Mucosa of descending colon (tissue), 3 donors: ENCODE measurements at places on chromosomes 2 and 18.

GRCh38 chr2:38146275-38146906 is 70.4 kb upstream of the CYP1B1 start:
- DNase-seq = no peak

GRCh38 chr2:157891643-157892041 is 15.5 kb upstream of the ACVR1 start:
- no peak for DNase-seq

DNA sequence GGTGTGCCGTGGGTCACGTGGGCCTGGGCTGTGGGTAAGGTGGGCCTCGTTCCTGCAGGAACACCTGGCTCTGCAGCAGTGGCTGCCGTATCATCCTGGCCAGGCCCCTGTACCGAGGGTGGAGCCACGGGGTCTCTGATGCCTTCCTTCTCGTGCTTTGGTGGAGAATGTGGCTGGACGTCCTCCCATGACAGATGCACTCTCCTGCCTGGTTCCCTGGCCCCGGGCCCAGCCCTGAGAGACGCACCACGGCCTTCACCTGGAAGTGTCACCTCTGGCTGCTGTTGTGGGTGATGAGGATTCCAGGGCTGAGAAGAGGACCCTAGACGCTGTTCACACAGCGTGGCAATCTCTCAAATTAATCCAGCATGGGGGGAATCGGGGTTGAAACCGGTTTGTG is 49.5 kb downstream of the NFATC1 start:
- no peak for DNase-seq

DNA sequence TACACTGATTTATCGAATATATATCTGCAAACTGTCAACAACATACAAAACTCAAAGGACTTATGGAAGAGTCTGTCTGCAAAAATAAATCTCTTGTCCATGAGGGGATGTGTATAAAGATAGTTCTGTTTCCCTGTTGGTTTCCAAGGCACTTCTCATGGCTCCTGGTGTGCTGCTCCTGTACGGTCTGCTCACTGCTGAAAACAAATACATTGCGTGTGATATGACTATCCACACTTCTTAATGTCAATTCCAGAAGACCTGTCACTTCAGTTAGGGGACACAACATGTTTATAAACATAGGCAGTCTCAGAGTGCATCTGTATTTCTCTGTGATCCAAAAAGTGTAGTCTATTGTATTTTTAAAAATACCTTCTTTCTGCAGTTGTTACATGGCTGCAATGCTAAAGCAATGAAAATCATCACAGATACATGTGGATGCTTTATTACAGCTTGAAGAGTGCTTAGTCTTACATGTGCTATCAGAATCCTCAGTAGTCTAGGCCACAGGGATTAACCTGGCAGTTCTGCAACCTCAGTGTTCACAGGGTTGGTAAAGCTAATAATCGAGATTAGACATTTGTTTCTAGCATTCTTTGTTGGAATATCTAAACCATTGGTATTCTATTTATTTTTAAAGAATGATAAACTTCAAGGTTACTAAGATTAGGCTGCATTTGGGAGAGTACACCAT is 7.8 kb downstream of the ALKAL2 start:
- DNase-seq = no peak

- no peak for DNase-seq
Observed at GRCh38 chr2:3260959-3261358, 116.7 kb downstream of the EIPR1 start.

DNA sequence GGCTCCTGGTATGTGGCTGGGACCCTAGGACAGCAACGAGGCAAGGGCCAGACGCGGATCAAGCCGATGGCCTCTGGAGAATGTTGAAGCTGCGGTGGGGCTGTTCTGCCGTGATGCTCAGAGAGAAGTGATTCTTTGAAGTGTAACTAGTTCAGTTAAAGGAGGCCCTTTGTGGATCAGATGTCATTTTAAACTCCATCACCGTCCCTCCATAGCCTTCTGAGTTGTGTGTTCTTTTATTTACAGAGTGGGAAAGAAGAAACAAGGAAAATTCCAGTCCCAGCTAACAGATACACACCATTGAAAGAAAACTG is 403 bp downstream of the PNO1 start:
- no peak for DNase-seq

DNA sequence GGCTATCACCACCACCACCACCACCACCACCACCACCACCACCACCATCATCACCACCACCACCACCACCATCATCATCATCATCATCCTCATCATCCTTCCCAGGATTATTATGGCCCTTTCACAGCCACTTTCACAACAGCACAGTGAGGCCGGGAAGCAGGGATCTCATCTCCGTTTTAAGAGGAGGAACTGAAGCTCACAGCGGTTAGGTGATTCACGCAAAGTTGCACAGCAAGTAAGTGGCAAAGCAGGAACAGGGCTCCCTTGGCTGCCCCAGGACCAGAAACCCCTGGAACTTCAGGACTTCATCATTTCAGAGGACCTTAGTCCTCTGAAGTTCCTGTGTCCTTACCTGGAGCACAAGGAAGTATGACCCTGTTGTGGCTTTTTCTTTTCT is 26.8 kb downstream of the MRPL35 start:
- no peak for DNase-seq

GRCh38 chr2:105431367-105432043 is 32.7 kb upstream of the FHL2 start:
- no peak for DNase-seq

GRCh38 chr18:76475450-76476194 is 19.4 kb downstream of the ZNF516 start:
- DNase-seq = no peak

- DNase-seq = no peak
Observed at GRCh38 chr18:50518787-50519546, 40.9 kb upstream of the MAPK4 start.

DNA sequence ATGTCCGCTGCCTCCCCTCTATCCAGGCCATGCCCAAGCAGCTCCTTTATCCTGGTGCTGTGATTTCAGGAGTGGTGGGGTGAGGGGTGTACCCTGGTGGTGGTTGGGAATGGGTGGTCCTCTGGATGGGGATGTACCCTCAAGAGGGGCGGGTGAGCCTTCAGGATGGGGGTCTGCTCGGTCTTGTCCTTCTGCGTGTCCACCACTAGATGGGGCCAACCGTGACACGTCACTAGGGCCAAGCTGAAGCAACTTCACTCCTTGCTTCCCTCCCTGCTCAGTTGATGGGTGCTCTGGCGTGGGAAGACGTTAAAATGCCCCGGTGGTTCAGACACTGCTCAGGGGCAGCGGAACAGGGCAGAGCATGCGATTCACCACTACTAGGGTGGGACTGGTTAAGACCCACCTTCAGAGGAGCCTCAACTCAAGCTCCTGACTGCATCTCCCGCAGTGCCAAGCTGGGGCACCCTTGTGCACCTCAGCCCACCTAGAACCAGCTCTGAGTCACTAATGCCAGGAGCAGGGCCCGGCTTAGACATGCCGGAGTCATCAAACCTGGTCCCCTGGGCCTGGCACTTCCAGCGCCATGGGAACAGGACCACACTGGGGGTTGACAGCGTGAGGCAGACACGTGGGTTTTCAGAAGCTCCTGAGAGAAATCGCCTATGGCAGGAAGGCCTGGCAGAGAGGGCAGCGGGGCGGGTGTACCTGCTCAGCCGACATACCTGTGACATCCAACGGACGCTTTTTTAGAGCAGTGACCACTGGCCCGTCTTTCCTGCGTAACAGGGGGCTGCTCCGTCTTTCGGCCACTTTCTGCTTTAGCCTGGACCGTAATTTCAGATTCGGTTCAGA is 256.7 kb downstream of the HDAC4 start:
- DNase-seq = no peak

DNA sequence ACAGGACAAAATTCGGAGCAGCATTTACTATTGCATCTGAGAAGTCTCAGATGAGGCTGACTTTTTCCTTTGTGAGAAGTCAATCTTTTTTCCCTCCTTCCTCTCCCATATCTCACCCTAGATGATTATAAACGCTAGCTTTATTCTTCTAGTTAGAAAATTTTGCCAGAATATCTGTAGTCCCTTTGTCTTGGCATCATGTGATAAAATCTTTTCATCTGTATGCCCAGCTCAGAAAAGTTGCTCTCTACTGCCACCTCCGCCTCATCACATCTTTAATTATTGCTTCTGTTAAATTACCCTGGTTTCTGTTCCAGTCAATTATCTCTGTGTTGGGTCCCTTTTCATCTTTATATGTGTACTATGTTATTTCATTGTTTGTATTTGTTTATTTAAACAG is 210.8 kb upstream of the SLC35G4 start:
- DNase-seq = no peak

DNA sequence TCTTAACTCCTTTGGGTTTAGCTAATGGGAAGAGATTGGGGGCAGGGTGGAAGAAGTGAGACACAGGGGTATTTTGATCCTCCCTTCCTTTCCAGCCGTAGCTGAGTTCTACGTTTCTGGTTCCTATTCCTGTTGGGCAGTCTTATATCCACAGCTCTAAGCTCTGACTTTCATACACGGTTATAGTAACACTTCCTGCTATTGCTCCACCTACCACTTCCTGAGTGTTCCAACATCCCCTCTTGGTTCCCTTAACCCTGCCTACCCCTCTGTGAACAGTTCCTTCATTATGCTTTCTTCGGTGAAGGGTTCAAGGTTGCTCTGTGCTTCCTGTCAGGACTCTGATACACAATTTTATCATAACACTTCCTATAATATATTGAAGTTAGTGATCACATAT is 205.1 kb downstream of the DNAH7 start:
- no peak for DNase-seq

DNA sequence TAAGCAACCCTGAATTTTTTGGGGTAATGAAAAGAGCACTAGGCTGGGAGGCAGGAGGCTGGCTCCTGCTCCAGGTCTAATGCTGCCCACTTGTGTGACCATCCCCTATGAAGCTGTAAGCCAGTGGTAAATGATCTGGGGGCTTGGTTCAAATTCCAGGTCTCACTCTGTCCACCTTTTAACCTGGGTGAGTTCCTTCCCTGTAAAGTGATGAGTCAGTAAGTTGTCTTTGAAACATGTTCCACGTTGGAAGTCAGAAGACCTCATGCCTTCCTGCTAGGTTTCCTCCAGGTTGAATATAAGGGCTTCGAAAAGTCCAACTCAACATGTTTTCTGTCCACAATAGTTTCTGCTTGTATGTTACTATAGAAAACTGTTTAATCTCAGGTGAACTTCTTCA is 160.9 kb upstream of the MYT1L start:
- DNase-seq = no peak

DNA sequence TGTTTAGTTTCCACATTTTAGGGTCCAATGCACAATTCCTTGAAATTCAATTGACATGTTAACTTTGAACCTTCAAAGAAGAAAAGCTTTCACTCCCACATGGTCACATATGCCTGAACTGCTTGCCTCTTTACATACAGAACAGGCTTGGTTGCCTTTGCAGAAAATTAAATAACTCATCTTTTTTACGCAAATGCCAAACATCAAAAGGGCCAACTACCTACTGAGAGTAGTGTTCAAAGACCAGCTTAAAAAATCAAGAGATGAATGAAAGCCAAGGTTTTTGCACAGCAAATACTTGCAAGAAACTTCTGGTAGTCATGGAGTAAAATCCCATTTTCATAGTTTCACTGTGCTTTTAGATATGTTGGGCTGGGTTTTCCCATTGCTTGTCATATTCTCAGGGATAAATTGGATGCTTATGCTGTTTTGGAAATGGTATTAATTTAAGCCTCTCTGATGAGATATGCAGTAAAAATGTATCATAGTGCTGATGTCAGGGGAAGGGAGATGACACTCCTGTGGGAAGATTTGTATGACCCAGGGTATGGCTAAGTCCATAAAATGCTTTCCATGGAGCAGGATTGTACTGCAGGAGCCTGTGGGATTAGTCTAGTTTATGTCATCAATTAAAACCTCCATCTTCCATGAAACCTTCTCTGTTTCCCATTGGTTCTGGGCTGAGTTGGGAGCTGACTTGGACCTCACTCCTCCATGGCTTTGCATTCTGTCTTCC is 60.6 kb upstream of the DARS1 start:
- DNase-seq = no peak

GRCh38 chr2:28664120-28664842 is 87.3 kb upstream of the PPP1CB start:
- peak; percentile 67 for DNase-seq

DNA sequence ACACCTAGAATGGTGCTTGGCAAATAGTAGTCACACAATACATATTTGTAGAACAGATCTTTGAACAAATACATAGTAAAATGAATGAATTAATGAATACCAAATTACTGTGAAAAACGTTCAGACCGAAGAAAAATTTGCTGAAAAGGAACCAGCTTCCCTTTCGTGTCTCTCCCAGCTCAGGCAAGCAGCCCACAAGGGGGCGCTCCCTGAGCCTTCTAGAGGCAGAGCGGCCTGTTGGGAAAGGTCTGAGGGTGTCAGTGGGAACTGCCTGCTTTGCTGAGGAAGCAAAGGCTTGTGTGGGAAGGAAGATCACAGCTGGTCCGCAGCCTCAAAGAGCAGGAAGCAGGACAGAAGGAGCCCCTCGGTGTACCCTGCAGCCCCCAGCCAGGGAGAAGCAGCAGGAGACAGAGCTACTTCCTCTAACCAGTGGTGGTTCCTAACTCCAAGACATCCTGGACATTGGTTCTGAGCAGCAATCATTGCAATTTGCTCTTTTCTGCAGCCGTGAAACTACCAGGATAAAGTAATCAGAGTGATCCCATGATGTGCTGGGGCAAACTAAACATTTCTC is 231.1 kb downstream of the ANKRD30B start:
- peak; percentile 68 for DNase-seq

DNA sequence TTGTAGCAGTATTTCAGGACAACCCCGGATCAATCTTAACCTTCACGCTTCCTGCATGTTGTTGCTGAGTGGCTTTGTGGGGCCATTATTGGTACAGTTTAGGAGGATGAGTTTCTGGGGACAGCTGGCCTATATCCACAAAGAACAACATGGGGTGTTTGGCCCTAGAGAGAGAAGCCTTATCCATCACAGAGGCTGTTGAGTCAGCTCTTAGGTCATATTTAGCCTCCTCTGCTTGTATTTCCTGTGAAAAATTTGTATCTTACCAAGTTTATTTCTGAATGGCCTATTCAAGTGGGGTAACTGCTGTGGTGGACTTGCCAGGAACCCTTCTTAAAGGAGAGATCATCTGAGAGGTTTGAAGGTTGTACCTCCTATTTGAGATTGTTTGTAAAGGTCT is 77.6 kb downstream of the MAP4K4 start:
- no peak for DNase-seq
